ENCODE measurements at places on chromosomes 12 and 14.

DNA sequence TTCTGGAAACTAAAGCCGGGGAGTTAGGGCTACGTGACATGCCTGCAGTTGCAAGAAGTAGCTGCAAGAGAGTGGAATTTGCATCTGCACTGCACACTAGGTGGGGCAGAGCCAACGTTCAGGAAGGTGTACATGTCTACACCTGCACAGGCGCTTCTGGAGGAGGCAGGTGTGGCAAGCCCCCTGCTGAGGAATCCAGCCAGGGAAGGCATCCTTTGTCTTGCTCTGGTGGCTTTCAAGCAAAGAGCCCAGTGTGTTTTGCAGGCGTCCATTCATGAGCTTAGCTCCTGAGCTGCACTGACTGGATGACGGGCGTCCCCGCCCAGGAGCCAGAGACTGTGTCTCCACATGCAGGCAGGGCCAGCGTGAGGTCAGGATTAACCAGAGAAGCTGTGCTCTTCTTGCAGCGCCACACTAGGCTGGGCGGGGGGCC lies 116.3 kb downstream of the ZFP36L1 start:
- DNase-seq: no peak
- H3K27me3 ChIP-seq: no peaks in the 10 kb centered on the region
- H3K36me3 ChIP-seq: peaks cover 2% of the 10 kb centered on the region
- H3K4me1 ChIP-seq: peaks cover 3% of the 10 kb centered on the region
- no peak overlapping the region for H3K4me3 ChIP-seq

DNA sequence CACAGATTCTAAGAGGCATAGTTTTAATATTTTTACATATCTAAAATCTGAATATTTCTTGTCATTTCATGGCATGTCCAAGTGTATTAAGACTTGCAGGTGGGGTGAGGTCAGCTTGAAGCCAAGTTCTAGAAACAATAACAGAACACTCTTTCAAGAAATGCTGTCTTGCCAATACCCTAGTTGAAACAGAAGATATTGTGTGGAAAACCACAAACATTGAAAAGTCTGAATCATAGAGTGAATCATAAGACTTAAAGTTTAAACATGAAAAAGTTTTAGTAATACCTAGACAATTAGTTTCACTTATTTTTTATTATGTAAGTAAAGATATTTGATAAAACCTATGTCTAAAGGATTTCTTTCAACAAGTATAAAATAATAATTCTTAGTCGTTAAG lies 191.5 kb upstream of the CAND1 start:
- no peaks in the 10 kb centered on the region for H3K4me1 ChIP-seq
- H3K27me3 ChIP-seq: peaks cover 34% of the 10 kb centered on the region
- no peak for DNase-seq

GRCh38 chr12:20601668-20602280 lies 93.4 kb upstream of the SLCO1C1 start:
- no peaks in the 10 kb centered on the region for H3K27me3 ChIP-seq
- H3K27ac ChIP-seq: no peak overlapping the region
- no peaks in the 10 kb centered on the region for H3K36me3 ChIP-seq
- DNase-seq: no peak
- no peaks in the 10 kb centered on the region for H3K4me1 ChIP-seq

DNA sequence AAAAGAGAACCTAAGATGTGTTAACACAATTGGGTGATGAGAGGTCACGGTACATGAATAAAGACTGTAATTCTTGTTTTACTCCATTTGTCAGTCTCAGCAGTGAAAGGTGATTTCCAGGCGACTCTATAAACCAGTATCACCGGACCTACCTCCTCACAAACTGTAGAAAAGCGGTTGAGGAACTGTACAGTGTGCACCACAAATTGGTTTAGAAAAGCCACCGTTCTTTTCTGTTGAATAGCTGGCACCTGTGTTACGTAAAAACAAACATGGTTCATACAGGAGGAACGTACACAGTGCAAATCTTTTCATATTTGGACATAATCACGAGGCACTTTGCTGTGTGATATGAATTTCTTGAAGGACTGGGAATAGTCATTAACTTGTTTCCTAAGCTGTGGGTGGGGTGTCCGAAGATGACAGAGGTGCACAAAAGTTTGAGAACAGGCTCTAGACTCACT lies 663 bp downstream of the WASHC3 start:
- peaks cover 9% of the 10 kb centered on the region for H3K27me3 ChIP-seq
- DNase-seq: peak; percentile 22
- H3K27ac ChIP-seq: peak overlapping the region; percentile 99
- H3K4me3 ChIP-seq: peak overlapping the region; percentile 96
- peaks cover 23% of the 10 kb centered on the region for H3K4me1 ChIP-seq
- H3K36me3 ChIP-seq: peaks cover 29% of the 10 kb centered on the region

All from effector memory CD8-positive, alpha-beta T cell (primary cell).